ENCODE measurements at places on chromosomes 16 and 17. TPM values are rescaled to one million over a fixed set of nuclear protein-coding genes. Genes with fewer than 3 reads are reported as not detected.

- DNase-seq: no peak
Measured at GRCh38 chr16:66227766-66228530, 138.5 kb upstream of the CDH5 start.

GRCh38 chr17:3893720-3894116 is 865 bp upstream of the CAMKK1 start:
- no peak for DNase-seq

The SCN4A gene
- not detected for total RNA-seq

GRCh38 chr16:16045879-16046278 is 96.5 kb downstream of the ABCC1 start:
- no peak for DNase-seq

The GAST gene
- not detected for total RNA-seq

DNA sequence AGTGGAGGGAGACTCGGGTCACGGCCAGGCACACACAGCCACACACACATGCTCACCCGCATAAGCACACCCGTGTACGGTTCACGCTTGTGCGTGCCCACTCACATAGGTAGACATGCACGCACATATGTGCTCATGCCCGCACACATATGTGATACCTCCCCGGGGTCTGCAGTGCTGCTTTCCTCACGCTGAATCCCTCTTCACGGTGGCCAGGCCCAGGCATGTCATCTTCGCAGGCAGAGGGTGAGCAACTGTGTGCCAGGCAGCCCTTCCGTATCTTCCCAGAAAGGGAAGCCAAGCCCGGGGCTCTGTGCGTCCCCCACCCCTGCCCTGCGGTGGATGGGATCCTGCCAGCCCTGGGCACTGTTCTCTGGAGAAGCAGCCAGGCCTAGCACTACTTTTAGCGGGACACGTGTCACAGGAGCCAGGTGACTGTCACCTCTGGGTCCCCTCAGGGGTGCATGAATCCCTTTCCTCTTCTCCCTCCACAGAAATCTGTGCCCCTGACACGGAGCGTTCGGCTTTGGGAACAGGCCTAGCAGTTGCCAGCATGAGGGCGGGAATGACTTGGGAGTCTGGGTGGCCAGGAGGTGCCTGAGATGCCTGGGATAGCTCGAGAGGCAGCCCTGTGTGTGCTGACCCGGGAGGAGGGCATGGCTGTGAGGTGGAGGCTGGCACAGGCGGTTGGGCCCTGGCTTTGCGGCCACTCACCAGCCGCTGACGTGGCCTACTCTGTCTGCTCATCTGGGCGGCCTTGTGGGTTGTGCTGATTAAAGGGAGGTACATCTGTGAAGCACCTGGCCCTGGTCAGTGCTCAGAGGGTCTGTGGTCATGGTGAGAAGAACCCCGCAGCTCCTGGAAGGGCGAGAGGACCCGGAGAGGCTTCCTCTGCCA is 47.5 kb downstream of the BAIAP2 start:
- no peak for DNase-seq

The CHRNE gene
- total RNA-seq: 0.76 TPM

DNA sequence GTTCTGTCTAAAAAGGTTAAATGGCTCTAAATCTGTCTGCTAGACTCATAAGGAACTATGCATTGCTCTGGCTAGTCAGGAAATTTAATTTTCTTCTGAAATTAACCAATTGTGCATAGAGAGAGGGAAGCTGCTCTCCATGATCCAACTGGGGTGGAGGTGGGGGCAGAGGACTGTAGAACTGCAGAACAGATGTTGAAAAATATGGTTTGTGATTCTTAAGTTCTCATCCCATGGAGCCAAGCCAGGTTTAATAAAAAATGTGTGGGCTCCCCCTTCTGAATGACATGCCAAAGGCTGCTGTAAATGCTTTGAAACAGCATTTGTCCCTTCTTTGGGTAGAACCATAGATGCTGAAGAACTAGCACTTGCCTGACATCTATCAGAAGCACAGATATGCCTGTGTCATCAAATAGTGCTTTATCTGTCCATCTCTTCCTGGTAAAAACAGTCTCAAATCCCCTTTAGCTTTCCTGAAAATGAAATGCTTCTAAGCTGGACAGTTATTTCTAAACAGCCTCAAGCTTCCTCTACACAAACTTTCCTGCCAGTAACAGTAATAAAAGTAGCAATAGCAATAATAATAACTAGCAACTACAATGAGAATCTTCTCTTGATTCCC is 221.4 kb downstream of the CDH8 start:
- DNase-seq: no peak

The TIGD7 gene
- total RNA-seq: 2.4 TPM

DNA sequence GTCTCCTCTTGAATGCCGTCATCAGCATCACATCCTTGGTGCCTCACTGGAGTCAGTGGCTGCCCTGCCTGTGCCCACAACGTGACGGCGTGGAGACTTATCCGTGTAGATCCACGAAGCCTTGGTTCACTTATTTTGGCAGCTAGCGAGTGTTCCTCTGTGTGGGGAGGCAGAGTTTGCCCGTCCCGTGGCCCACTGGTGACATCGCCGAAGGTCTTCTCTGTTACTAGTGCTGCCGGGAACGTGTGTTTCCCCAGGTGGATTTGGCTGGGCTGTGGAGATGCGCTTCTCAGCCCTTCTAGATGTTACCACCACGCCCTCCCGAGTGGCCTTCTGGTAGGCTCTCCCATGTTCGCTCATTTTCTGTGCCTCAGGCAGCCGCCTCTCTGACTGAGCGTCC is 169.6 kb downstream of the SEC14L1 start:
- DNase-seq: no peak

The OR1F1 gene
- total RNA-seq: not detected

The KRTAP16-1 gene
- not detected for total RNA-seq

All from glomerular endothelial cell (primary cell).